ENCODE measurements at places on chromosomes 2 and 18. TPM values are rescaled to one million over a fixed set of nuclear protein-coding genes. Genes with fewer than 3 reads are reported as not detected.

GNLY gene
- total RNA-seq, result not detected

RIT2 gene
- not detected for total RNA-seq

DSC1 gene
- total RNA-seq, result not detected

C2orf80 gene
- total RNA-seq, result not detected

- DNase-seq, result no peak
These were observed 322.8 kb downstream of the RIT2 start for GRCh38 chr18:42792731-42793130.

GRCh38 chr18:49548229-49548636 is 13.6 kb upstream of the LIPG start:
- peak; percentile 55 for DNase-seq

DNA sequence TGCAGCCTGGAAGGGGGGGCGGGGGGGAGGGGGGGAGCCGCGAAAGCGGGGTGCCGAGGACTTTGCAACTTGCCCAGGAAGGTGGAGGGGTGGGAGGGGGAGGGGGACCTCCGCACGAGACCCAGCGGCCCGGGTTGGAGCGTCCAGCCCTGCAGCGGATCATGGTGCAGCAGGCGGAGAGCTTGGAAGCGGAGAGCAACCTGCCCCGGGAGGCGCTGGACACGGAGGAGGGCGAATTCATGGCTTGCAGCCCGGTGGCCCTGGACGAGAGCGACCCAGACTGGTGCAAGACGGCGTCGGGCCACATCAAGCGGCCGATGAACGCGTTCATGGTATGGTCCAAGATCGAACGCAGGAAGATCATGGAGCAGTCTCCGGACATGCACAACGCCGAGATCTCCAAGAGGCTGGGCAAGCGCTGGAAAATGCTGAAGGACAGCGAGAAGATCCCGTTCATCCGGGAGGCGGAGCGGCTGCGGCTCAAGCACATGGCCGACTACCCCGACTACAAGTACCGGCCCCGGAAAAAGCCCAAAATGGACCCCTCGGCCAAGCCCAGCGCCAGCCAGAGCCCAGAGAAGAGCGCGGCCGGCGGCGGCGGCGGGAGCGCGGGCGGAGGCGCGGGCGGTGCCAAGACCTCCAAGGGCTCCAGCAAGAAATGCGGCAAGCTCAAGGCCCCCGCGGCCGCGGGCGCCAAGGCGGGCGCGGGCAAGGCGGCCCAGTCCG is 540 bp downstream of the SOX11 start:
- DNase-seq, result no peak

DNA sequence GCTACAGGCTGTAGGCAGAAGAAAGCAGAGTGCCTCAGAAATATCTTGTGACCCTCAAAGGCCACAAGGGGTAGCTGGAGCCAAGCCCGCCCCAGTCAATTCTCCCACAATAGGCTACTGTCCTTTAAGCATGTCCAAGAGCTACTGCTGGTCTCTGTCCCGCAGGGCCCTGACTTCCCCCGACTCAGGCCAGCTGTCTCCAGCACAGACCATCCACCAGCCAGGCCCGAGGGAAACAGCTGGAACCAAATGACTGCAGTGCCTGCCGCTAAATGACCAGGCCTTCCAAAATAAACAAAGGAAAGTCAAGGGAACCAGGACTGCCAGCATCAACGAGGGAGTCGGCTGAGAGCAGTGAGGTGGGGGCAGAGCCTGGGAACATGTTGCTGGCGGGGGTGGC is 36.7 kb downstream of the MCFD2 start:
- DNase-seq, result peak; percentile 46

- no peak for DNase-seq
These were observed 38.5 kb upstream of the CYBRD1 start for GRCh38 chr2:171483793-171484192.

DNA sequence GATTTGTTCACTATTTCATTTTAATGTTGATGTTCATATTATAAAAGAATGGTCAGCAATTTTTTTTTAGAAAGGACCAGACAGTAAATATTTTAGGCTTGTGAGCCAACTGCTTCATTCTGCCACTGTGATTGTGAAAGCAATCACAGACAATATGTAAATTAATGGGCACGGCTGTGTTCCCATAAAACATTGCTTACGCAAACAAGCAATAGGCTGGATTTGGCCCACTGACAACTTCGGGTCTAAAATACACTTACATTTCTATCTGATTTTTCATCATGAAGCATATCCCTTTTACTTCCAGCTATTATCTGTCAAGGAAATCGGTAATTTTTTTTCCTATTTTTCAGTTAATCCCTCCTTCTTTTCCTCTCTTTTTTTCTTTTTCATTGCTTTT is 182.2 kb upstream of the CDH2 start:
- no peak for DNase-seq

GRCh38 chr2:50746526-50746925 is 285.4 kb downstream of the NRXN1 start:
- peak; percentile 43 for DNase-seq

- DNase-seq, result no peak
These were observed 67.1 kb upstream of the POU3F3 start for GRCh38 chr2:104786821-104787220.

DNA sequence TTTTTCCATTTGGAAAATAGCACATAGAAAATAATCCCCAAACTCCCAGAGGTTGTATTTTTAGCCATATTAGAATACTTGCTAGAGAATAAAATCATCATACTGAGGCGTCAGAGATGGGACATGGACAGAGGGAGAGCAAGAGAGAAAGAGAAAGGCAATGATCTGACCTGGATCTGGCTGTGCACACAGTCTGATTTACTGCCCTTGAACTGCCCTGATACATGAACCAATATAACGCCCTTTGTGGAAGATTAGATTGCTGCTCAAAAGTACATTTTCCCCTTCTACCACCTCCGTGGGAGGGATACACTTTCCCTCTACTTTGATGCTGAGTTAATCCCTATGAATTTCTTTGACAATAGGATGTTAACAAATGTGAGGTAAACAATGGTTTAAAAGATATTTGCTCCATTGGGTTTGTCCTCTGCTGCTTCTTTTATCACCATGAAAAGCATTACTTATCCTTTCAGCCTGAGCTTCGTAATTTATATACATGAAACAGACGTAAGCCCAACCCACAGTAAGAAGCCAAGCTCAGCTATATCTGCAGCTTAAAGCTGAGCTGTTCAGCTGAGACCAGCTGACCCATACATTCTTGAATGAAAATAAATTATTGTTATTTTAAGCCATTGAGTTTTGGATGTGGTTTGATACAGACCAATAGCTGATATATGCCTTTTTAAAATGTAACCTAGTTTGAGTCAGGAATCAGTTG is 1664.6 kb upstream of the CELF4 start:
- DNase-seq, result no peak

DNA sequence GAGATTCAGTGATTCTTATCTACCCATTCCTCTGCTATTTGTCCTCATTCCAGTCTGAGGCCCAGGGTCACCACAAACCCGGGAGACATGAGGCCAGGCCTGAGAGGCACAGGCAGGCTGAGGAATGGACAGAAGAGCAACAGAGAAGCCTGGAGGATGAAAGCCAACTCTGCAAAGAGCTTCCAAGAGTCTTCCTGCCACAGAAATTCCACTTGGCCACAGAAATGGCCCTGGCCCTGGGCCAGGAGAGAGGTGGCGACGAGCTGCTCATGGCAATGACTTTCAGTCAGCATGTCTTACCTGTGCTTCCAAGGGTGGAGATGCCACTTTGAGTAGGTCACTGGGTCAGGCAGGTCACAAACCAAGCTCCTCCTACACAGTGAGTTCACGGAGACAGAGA is 155.3 kb upstream of the PKDCC start:
- no peak for DNase-seq

All from HT1080 (cell line).